ENCODE measurements at places on chromosomes 11 and 22.
A peak's percentile ranks its signal among the peaks of the same experiment; 100 is the strongest.

- DNase-seq: no peak
These were observed 11.1 kb downstream of the C11orf86 start for GRCh38 chr11:66986178-66986545.

- DNase-seq: no peak
These were observed 22.0 kb upstream of the PHOX2A start for GRCh38 chr11:72265951-72266350.

DNA sequence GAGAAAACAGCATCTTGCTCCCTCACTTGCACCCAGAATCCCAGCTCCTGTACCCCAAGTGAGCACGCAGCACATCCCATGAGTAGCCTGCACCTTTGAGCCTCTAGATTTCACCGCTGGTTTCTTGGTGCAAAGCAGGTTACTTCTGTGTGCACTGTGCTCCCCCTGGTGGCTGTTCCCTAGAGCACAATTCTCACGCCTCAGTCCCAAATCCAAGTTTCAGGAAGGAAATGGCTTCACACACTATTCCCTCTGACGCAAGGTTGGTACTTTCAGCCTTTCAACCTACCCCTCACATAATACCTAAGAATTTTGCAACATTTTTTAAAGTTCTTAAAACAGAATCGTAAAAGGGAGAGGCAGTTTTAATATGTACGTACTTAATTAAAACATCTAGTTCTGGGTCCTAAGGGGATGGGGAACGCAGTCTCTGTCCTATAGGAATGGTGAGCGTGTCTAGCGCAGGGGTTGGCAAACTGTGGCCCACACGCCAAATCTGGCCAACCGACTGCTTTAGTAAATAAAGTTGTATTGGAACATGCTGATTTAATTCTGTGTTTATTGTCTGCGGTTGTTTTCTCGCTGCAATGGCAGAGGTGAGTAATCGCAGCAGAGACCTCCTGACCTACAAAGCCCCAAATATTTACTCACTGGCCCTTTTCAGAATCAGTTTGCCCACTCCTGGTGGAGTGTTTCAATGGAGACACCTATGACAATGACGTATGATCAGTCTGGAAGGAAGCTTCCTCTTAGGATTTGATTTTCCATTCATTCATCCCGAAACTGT is 27.5 kb downstream of the DHCR7 start:
- peak; percentile 41 for DNase-seq

DNA sequence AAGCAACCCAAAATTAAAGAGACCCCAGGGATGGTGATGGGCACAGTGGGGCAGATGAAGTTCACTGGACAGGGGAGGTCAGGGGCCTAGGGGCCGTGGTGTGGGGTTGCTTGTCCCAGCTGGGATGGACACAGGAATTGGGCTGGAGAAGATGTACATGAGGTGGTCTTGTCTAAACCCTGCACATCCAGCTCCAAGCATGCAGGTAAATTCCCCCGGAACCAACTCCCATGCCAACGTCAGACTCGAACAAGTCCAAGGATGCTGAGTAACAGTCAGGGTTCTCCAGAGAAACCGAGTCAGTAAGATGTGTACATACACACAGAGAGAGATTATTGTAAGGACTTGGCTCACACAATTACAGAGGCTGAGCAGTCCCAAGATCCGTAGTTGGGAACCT is 28.9 kb downstream of the TSPAN32 start:
- no peak for DNase-seq

GRCh38 chr22:38413085-38414008 is 41.7 kb downstream of the KCNJ4 start:
- no peak for DNase-seq

- no peak for DNase-seq
These were observed 21.3 kb downstream of the PIWIL4 start for GRCh38 chr11:94588366-94588942.

Measured in astrocyte of the spinal cord (primary cell).